Stimulated activated CD8-positive, alpha-beta memory T cell treated with anti-CD3 and anti-CD28 coated beads, Interleukin-15, amount 100 ng/mL, for 24 hours (primary cell): ENCODE measurements at places on chromosomes 5 and 9.

- no peak for DNase-seq
Measured at GRCh38 chr9:134314039-134314949, 12.0 kb upstream of the RXRA start.

GRCh38 chr9:89806371-89807100 is 201.7 kb downstream of the GADD45G start:
- no peak for DNase-seq

DNA sequence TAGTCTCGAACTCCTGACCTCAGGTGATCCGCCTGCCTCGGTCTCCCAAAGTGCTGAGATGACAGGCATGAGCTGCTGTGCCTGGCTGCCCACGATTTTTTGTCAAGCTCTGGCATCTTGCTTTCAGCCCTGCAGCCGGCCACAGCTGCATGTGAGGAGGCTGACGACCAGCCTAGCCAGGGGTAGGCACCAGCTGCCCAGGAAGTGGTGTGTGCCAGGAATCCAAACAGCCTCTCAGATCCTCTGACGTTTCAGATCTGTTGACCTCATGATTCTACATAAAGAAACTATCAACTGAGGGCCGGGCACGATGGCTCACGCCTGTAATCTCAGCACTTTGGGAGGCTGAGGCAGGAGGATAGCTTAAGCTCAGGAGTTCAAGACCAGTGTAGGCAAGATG is 19.0 kb downstream of the DYNC2I2 start:
- DNase-seq: no peak

- no peak for DNase-seq
Measured at GRCh38 chr5:154947778-154948177, 6.9 kb downstream of the MRPL22 start.

- DNase-seq: no peak
Measured at GRCh38 chr9:137136261-137136880, 2.6 kb upstream of the GRIN1 start.

GRCh38 chr9:69139596-69139995 is 34.5 kb upstream of the TJP2 start:
- no peak for DNase-seq

DNA sequence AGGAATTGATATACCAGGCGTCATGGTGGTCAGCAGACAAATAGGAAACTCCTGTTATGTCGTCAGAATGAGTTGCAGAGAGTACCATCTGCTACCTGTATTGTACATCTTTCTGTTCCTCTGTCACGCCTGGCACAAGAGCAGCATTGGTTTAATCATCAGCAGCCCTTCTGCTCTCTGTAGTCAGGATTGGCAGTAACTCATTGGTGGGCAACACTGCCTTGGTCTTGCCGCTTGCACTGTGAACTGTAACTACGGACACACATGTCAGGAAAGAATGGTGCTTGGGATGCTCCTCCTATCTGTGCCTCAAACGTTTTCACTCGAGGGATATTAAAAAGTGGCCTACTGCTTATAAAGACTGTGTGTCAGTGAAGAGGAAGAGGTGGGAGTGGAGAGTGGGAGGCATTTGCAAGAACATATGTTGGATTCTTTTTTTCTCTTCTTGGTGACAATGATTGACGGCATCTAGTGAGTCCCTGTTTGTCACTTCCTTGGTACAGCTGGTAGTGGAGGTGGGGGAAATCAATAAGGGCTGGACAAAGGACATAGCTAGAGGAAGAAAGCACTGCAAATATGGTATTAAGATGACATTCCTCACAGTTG is 76.6 kb downstream of the F2RL2 start:
- no peak for DNase-seq

DNA sequence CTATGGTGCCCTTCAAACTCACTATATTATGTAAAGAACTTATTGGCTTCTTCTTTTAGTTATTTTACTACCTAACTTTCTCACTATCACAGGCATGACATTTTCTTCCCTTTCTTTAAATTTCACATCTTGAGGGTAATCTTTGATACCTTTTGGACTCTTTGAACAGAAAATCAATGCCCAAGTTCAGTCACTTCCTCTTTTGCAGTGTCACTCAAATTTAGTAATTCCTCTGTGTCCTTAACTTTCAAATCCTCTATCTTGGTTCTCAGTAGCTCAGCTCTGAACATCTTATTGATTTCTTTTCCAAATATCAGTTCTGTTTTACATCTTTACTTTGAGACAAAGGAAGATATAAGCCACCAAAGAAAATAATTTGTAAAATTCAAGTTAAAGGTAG is 25.5 kb downstream of the CNTLN start:
- DNase-seq: no peak

GRCh38 chr9:68966496-68966944 is 47.4 kb downstream of the PRKACG start:
- DNase-seq: no peak
